Psoas muscle (tissue), 8 donors: ENCODE measurements at places on chromosomes 2 and 18.

- no peak for DNase-seq
These were observed 34.8 kb downstream of the ASB1 start for GRCh38 chr2:238461491-238461890.

- DNase-seq, result no peak
These were observed 5.4 kb downstream of the PID1 start for GRCh38 chr2:229265727-229266126.

GRCh38 chr2:219444566-219445091 is 10.0 kb downstream of the SPEG start:
- peak; percentile 48 for DNase-seq

DNA sequence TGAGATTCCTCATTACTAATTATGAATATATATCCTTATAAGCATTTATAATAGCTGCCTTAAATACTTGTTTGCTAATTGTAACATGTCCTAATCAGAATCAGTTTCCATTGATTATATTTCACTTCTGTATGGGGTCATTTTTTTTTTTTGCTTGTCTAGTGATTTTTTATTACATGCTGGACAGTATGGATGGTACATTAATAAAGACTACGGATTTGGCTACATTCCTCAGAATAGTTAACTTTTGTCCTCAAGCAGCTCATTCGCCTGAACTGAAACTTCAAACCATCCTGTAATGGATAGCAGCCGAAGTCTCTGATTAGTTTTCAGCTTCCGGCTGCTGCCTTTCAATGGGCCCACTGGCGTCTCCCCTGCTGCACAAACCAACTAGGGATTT is 11.7 kb downstream of the TGIF1 start:
- no peak for DNase-seq

GRCh38 chr2:58812771-58813344 is 571.7 kb upstream of the FANCL start:
- DNase-seq, result no peak

- peak; percentile 60 for DNase-seq
These were observed 573 bp downstream of the PAIP2B start for GRCh38 chr2:71226096-71226964.

- DNase-seq, result no peak
These were observed 129.4 kb upstream of the TPO start for GRCh38 chr2:1283871-1284270.

- DNase-seq, result no peak
These were observed 80.4 kb downstream of the BOLA3 start for GRCh38 chr2:74067221-74067747.

DNA sequence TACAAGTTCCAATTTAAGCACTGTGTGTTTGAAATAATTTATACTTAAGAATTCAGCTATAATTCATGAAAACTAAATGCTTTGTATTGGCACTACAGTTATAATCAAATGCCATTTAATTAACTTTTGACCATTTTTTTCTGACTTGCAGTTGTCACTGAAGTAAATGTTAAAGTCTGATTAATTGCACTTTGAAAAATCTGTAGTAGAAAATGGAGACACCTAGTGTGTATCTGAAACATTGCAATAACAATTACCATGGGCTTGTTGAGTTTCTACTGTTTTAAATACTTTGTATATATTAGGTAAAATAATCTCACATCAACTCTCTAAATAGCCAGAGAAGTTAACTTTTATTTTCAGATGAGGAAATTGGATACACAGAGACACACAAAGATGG is 458.6 kb upstream of the FSIP2 start:
- no peak for DNase-seq

GRCh38 chr18:60020107-60020925 is 120.5 kb downstream of the PMAIP1 start:
- no peak for DNase-seq

GRCh38 chr2:75321599-75321922 is 122.2 kb upstream of the TACR1 start:
- DNase-seq, result no peak

GRCh38 chr2:146987996-146988395 is 856.8 kb upstream of the ACVR2A start:
- no peak for DNase-seq

DNA sequence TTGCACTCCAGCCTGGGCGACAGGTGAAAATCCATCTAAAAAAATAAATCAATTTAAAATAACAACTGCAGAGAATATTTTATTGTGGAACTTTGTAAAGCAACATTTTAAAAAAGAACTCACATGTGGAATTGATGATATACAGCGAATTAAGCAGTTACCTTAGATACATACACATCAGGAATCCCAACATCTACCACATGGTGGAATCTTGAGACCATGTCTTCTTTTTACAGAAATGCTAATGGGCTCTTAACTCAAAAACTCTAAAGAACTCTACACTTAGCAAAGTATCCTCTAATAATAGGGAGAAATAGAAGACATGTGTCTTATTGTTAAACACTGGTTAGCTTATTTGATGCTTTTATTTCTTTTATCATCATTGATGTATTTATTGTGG is 373.6 kb downstream of the CDH7 start:
- no peak for DNase-seq

GRCh38 chr2:200435379-200435778 is 74.5 kb downstream of the KCTD18 start:
- DNase-seq, result no peak

DNA sequence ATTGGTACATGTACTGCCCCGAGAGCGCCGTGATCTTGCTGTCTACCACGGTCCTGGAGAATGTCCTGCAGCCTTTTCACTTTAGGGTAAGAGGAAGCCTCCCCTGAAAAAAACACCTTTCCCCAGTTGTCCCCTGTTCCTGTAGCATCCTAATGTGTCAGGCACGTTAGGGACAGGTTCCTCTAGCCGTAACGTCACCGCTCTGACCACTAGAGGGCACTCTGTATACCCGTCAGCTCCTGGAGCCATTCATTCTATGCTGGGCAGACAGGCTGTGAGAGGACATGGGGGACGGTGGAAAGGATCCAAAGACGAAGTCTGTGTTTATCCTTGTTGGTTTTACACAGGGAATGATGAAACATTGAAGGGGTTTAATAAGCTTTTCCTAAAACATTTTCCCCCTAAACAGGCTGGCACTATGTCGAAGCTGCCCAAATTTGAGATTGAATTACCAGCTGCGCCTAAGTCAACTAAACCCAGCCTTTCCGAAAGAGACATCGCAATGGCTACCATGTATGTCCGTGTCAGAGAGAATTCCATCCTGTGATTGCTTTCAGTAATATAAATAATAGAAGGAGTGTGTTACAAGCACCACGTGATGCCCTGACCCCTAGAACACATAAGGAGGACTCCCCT is 12.7 kb downstream of the RMC1 start:
- peak; percentile 48 for DNase-seq

DNA sequence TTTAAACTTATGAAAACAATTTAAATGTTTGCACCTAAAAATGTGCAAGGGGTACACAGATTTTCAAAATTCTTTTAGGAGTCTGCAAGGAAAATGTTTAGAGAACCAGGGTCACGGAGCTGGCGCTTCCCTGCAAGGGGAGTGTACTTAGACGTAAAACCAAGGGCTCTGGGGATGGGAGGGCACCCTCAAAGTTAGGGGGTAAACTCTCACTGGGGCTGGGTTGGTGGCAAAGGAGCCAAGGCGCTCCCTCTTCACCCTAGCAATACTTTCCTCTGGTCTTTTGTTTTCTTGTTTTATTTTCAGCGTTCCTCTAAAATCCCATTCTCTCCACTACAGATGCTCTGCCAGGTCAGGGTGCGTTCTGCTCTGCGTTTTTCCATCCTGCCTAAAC is 20.0 kb downstream of the TMEM247 start:
- DNase-seq, result no peak

DNA sequence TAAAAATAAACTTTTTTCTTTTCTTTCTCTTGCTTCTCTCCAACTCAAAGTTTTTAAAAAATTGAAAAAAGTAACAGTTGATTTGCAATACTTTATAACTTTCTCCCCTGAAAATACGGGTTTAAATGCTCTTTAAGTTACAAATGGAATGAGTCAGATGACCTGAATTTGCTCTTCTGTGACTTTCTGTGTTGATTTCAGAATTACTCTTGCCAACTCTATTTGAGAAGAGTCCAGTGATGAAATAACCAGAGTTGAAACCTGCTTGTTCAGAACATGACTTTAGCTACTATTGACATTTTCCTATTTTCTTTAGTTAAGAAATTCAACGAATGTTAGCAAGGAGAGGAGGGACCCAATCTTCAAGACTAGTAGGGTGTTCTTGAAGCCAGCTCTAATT is 146.1 kb upstream of the ZSWIM2 start:
- DNase-seq, result no peak

DNA sequence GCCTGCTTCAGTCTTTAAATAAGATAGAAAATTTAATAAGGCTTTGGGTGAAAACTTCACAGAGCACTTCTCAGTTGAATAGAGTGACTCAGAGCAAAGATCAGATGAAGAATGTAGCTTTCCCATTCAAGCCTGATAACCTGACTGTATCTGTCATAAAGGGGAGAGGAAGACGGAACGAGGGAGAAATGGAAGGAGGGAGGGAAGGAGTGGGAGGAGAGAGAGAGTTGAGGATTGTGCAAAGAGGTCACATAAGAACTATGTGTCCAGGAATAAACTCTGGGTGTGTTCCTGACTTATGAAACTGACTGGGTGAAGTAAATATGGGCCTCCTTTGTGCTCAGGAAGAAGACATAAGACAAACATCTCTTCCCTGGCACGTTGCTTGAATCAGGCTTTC is 385.5 kb downstream of the LPIN1 start:
- no peak for DNase-seq

DNA sequence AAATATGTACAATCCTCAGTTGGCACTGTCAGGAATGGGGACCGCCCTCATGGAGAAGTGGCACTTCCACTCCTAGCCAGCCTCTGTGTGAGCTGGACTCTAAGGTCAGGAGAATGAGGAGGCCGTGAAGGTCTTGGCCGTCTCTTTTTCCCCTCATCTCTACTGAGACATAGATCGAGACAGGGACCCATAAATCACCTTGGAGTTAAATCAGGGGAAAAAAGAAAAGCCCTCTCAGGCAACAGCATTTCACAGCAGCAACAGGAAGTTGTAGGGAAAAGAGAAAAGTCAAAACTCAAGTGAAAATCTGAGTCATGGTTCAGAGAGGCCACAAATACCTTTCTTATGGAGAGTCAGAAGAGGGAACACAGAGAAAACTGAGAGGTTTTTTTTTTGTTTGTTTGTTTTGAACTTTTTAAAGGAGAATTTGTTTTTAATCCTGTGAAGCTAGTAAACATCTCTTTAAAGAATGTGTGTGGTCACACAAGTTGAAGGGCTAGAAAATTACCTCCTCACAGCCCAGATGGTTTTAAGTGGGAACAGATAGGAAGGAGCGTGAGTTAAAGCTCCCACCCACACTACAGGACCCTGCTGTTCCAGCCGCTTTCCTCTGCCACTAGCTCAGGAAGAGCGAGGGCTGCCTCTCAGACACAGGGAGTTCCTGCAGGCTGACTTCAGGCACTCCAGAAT is 30.6 kb upstream of the CYP1B1 start:
- DNase-seq, result no peak

DNA sequence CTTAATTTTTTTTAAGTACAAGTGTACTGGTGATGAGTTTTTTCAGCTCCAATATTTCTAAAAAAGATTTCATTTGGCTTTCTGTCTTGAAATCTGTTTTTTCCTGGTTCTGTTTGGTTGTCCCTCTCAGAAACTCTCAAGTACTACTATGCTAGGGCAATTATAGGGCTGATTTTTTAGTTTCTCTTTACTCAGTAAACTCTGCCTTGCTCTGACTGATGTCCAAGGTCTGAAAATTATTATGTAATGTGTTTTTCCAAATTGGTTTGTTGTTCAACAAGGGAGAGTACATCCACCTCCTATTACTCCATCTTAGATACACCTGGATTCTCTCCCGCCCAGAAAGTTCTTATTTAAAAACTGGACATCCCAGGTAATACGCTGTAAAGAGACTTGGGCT is 877.7 kb downstream of the CBLN2 start:
- no peak for DNase-seq

DNA sequence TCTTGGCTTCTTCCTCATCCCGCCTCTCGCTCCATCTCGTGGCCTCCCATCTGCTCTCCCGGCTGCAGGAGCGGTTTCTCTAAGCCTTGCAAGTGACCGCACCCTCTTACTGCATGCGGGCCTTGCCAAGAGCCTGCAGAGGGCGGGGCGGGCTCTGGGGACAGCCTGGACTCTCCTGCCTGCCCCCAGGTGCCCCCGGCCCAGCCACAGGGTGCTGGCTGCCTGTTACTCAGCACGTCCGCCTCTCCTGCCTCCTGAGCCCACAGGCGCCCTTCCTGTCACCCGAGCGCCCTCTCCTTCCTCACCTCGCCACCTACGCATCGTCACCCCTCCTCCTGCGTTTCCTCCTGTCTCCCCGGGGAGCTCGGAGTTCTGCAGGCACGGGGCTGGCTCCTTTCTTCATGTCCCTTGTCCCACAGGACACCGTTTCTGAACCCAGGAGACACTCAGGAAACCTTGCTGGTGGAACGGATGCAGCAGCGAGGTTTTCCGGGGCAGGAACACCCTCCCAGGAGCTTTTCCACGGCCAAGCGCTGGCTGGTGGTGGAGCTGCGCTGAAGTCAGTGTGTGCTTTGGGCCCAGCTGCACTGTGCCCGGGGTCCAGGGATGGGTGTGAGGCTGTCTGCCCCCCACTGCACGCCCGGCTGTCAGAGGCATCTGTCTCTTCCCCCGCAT is 28.5 kb downstream of the HPCAL1 start:
- peak; percentile 80 for DNase-seq

DNA sequence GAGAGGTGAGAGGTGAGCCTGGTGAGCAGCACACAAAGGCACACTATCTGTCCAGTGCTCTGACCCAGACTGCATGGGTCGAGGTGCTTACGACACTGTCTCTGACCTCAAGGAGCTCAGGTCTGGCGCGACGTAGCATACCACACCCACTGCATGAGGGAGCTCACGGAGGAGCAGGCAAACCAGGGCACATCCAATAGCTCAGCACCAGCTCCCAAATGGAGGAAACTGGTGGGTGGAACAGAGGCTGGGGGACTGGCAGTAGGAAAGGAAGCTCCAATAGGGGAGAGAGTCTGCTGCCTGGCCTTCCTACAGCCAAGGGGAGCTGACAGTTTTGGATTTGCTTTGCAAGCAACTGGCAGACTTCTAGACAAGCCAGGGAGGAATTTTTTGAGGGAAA is 36.3 kb downstream of the CELF4 start:
- no peak for DNase-seq

- no peak for DNase-seq
These were observed 359.9 kb downstream of the DSC3 start for GRCh38 chr18:30682672-30683071.

DNA sequence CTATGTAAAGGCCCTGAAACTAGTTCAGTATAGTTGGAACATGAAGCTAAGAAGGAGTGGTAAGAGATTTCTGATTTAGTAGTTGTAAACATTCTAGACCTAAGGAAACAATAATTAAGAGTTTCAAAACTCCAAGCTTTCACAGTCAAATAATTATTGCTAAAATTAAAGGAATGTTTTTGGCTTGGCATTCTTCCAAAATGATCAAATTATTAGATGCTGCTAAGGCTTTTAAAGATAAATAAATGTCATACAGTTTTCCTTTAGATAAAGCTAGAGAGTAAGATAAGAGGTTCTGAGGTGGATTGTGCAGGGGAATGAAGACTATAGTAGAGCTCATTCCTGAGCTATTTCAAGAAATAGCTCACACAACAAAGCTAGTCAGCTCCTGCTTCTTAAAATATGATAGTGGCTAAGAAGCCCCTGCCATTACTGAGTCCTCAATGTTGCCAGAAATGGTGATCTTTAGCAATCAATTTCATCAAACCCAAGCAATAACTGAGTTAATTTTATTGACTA is 45.3 kb downstream of the ZC3H15 start:
- DNase-seq, result no peak
